ENCODE measurements at places on chromosomes 5 and 9.

- DNase-seq = no peak
Measured at GRCh38 chr5:172868924-172869591, 35.0 kb downstream of the ERGIC1 start.

DNA sequence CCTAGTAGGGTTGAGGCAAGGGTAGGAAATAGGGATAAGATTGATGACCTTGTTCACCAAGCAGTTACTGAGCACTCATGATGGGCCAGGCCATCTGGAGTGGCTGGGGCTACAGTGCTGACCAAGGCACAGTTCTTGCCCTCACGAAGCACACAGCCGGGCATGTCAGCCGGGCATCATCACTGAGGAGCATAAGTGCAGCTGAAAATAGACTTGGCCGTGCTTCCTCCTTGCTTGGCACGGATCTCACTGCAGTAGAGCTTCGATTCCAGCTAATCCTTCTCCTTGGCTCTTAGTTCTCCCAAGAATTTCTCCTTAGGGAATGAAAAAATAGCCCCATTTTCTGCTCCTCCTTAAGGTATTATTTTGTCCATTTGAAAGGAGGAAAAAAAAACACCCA lies 116.6 kb downstream of the NMUR2 start:
- DNase-seq = no peak

DNA sequence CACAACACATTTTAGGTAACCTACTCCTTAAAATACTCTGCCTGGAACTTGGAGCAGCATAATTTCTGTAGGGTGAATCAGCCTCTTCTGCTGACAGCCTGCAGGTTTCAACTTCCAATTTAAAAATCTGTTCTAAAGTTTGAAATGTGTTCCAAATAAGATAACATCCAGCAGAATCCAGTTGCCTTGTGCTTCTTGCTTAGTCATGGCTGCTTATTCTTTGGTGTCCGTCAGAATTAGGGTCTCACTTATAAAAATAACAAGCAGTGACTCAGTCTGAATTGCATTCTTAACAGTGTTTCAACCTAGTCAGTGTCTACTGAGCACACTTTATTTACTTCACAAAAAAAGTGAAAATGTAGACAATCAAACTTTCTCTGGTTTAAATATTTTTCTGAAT lies 3.7 kb downstream of the CDH6 start:
- no peak for DNase-seq

GRCh38 chr9:27977931-27978330 lies 404.6 kb upstream of the C9orf72 start:
- no peak for DNase-seq

- no peak for DNase-seq
Measured at GRCh38 chr9:122374885-122375420, 4.1 kb downstream of the PTGS1 start.

DNA sequence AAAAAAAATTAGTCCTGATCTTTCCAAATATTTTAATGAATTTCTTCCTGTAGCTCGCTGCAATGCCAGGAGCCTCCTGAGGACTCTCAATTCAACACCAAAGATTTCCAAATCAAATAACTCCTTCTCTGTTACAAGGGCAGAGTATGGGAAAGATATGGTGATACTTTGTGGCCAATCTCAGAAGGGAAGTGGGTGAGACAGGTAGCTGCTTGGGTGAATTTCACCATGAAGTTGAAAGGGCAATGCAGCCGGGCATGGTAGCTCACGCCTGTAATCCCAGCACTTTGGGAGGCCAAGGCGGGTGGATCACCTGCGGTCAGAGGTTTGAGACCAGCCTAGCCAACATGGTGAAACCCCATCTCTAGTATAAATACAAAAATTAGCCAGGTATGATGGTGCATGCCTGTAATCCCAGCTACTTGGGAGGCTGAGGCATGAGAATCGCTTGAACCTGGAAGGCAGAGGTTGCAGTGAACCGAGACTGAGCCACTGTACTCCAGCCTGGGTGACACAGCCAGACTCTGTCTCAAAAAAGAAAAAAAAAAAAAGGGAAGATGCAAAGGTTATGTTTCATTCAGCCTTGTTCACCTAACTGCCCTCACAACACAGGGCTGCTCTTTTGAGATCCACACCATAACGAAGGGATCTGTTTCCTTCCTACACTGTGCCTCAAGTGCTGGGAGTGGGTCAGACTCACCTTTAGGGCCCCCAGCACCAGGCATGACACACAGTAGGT lies 58.6 kb downstream of the PTPN3 start:
- DNase-seq = no peak

- DNase-seq = no peak
Measured at GRCh38 chr9:132908635-132909034, 29.9 kb downstream of the SPACA9 start.

GRCh38 chr5:118981783-118982182 lies 6.6 kb downstream of the DTWD2 start:
- no peak for DNase-seq

DNA sequence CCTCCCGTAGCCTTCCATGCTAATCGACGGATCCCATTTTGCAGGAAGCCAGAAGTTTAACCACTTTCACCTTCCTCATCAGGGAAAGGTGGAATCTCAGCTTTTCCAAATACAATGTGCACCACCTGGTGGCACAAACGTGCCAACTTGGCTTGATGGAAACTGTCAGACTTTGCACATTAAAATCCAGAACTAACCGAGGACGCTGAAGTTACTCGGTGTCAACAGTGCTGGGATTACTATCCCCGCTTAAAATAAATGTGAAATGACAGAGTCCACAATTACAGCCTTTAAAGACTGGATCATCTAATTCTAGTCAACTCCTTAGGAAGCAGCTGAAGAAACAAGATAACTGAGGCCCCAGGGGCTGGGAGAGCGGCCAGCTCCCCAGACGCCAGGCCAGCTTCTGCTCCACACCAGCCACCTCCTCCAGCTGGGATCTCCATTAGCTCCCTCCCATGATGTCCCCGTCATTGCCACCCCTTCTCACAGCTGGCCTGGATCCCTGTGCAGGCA lies 50.1 kb upstream of the RETREG1 start:
- DNase-seq = peak; percentile 41

- peak; percentile 3 for DNase-seq
Measured at GRCh38 chr9:13705373-13705772, 425.9 kb upstream of the MPDZ start.

DNA sequence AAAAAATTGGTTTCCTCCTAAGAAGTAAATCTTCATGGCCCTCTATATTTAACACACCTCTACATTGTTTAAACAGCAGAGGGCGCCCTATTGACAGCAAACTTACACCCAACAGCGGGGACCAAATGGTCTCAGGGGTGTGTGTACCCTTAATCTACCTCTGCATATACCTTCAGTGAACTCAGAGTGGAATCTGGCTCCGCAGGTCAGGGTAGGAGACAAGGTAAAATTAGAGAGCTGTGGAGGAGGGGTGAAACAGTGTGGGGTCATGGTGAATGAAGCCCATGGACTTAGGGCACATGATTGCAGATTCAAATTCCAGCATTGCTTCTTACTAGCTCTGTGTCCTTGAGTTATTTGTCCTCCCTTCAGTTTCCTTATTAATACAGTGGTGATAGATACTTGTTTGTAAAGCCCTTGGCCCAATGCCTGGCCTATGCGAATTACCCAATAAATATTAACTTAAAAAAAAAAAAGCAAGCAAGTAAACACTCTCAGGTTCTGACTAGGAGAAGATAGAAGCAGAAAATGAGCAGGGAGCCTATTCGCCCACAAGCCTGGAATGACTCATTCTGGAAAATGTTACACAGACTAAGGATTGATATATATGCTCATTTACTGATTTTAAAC lies 122.9 kb downstream of the CAVIN4 start:
- DNase-seq = peak; percentile 29

DNA sequence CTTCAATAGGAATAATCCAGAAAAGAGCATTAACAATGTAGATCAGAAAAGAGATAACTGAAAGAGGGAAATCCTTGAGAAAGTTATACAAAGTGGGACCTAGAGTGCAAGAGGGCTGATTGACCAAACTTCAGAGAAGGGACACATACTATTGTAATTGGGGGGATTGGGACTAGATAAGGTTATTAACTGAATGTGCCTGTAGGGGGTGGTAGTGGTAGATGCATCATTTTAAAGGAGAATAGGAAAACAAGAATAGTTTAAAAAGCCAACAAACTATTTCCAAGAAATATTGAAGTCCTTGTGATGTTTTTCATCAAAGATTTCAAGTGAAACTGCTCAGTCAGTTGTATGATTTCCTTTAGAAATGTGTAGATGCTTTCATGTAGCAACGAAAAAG lies 468.5 kb downstream of the TAF11L14 start:
- no peak for DNase-seq

DNA sequence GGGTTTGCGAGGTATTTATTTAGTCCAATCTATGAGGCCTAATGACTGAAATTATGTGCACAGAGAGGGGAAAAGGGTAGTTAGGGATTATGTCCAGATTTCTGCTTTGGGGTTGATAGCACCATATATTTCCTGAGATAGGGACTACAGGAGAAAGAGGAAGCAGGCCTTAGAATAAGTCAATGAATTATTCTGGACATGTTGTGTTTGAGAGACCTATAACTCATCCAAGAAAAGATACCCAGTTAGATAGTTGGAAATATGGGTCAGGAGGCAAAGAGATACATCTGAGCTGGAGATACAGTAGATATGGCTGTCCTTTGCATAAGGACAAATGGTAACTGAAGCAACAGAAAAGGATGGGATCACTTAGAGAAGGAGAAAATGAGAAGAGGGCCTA lies 53.1 kb downstream of the NR3C1 start:
- no peak for DNase-seq

DNA sequence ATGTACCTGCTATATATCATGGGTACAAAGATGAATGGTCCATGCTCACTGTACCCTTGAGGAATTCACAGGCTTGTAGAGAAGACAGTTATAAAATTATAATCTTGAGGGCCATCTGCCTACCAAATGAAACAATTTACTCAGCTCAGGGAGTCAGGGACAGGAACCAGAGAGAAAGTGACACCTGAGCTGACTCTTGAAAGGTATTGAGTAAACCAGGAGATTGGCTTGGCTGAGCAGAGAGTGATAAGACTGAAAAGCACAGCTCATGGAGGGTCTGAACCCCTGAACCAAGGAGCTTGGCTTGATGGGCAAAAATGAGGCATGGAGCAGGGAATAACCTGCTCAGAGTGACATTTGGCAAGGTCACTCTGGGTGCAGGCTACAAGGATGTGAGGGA lies 147.3 kb downstream of the FAM114A2 start:
- DNase-seq = no peak

DNA sequence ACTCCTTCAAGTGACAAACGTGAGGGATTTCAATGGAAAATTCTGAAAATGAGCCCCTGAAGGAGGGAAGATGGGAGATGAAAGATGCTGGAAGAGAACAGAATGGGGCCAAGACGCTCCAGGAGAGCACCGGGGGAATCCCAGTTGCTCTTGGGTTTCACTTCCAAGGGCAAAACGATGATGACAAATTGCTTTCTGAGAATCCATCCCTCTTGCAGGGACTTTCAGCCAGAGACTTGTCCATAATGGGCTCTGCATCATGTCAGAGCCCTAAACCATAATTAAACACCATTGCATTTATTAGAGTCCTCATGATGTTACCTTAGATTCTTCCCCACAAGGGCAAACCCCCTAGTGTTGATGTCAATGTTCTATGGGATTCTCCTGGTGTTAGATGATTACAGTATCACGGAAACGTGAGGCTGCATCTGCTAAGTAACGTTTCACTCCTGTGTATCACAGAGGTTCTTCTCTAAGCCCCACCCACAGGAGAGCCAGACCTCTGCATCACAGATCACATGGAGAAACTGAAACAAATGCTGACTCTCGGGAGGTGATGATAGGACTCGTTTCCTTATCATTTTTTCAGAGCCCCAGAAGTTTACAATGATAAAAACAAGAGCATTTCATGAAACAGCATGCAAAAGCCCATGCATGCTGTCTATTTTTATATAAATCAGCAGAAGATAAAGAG lies 114.4 kb downstream of the TENT4A start:
- no peak for DNase-seq

- DNase-seq = no peak
Measured at GRCh38 chr5:137097203-137097602, 401.9 kb downstream of the SPOCK1 start.

DNA sequence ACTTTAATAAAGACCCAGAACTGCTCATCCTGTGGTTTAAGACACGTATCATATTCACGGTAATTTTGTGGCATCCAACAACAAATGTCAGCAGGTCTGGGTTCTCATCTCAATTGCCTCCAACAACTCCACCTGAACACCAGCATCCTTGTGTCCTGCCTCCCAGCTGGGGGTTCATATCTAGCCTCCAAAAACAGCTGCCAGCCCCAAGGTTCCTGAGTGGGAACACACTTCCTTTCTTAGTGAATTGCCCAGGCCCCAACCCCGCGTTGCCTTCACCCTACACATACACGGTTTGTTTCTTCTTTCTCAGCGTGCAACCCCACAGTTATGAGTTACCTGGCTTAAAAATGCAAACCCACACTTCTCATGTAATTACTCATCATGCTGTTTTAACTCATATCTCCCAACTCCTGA lies 77.9 kb downstream of the SEMA4D start:
- no peak for DNase-seq

DNA sequence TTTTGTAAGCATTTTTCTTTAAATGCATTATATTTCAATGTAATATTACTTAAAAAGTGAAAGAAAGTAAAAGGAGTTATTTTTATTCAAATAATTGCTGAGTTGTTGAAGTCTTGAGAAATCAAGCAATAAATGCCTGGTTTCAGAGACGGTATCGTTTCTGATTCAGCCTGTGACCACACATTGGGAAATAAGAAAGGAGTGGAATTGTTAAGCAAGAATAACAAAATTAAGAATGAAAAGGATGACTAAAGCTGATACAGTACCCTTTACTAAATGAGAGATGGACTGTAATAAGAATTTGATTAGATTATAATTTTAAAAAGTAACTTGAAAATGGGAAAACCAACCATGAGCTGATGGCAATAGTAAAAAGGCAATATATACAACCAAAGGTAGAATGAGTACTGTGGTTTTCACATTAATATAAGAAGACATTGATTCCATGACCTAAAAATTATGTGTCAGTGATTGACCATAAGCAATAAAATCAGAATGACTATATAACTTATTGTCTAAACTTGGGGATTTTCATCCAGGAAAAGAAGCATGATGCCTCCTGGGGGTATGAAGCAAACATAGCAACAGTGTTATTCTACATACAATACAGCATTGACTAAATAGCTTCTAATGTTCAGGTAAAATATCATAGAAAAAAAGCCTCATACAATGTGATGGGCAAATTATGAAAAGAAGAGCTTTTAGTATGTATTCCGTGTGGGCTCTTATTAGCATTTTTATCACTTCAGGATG lies 101.9 kb upstream of the PRDM9 start:
- DNase-seq = no peak

- no peak for DNase-seq
Measured at GRCh38 chr9:98099346-98099745, 19.7 kb downstream of the TRIM14 start.
